ENCODE measurements at places on chromosomes 4 and X. TPM values are rescaled to one million over a fixed set of nuclear protein-coding genes. Genes with fewer than 3 reads are reported as not detected.

Gene HEPH
- total RNA-seq, result not detected

Gene RNF150
- total RNA-seq, result not detected

Gene NKX1-1
- total RNA-seq, result not detected

Gene SPATA4
- not detected for total RNA-seq

Gene CYBB
- 38.3 TPM for total RNA-seq

Gene GUCY1A1
- not detected for total RNA-seq

Gene RAB39B
- 13.4 TPM for total RNA-seq

Gene CT45A2
- not detected for total RNA-seq

Gene SASH3
- 157 TPM for total RNA-seq

Gene ZMYM3
- 41.4 TPM for total RNA-seq

Gene PAGE4
- not detected for total RNA-seq

Gene RCHY1
- total RNA-seq, result 25.5 TPM

Gene NOX1
- not detected for total RNA-seq

Gene PRIMPOL
- total RNA-seq, result 19.3 TPM

Gene SLC6A14
- not detected for total RNA-seq

Gene SCD5
- 0.72 TPM for total RNA-seq

Gene MAGEA2B
- total RNA-seq, result not detected

Gene ZAR1
- total RNA-seq, result not detected

Gene FGG
- not detected for total RNA-seq

Gene CD40LG
- not detected for total RNA-seq

Gene SPIN3
- total RNA-seq, result not detected

Gene GAGE12E
- not detected for total RNA-seq

Gene DDX3X
- total RNA-seq, result 96.4 TPM

Gene DKK2
- not detected for total RNA-seq

Gene UGT2B10
- total RNA-seq, result not detected

Gene STPG2
- total RNA-seq, result not detected

Gene TRPC5OS
- total RNA-seq, result not detected

Gene PRDM8
- not detected for total RNA-seq

All from OCI-LY7 (cell line).